Naive B cell (primary cell): ENCODE measurements at places on chromosomes 11 and 22.
A peak's percentile ranks its signal among the peaks of the same experiment; 100 is the strongest.

DNA sequence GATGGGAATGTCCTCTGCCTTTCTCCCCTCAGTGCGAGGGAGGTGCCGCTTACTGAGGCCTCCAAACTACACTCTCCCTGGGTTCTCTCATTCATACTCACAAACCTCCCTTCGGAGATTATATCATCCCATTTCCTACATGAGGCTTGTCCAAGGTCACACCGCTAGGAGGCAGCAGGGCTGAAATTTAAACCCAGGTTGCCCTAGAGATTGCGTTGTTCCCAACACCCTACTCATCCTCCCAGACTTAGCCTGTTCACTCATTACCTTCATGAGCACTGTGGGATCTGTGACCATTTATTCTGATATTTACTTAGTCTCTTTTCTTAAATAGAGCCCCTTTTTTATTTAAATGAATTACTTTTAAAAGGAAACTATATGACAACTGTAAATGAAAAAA lies 31.1 kb downstream of the SDHAF2 start:
- H3K27me3 ChIP-seq = no peaks in the 10 kb centered on the region
- peaks cover 11% of the 10 kb centered on the region for H3K36me3 ChIP-seq
- no peak for DNase-seq
- H3K27ac ChIP-seq = peak overlapping the region; percentile 9

DNA sequence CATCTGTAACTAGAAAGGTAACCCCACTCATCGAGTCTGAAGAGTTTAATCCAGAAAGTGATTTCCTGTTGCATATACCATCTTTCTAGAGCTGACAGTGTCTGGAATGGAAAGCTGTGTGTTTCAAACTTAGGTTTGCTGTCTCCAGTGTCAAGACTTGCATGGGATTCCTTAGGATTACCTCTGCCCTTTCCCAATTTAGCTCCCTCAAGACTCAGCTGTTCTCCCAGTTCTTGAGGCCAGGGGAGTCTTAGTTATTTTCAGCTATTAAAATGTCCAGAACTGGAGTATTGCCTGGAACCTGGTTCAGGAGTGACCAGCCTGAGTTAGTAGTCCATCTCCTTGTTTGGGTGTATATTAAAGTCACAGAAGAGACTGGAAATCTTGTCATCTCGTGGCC lies 25.0 kb upstream of the LDHA start:
- H3K4me3 ChIP-seq = no peak overlapping the region
- no peak overlapping the region for H3K27ac ChIP-seq
- no peaks in the 10 kb centered on the region for H3K4me1 ChIP-seq
- no peaks in the 10 kb centered on the region for H3K27me3 ChIP-seq

DNA sequence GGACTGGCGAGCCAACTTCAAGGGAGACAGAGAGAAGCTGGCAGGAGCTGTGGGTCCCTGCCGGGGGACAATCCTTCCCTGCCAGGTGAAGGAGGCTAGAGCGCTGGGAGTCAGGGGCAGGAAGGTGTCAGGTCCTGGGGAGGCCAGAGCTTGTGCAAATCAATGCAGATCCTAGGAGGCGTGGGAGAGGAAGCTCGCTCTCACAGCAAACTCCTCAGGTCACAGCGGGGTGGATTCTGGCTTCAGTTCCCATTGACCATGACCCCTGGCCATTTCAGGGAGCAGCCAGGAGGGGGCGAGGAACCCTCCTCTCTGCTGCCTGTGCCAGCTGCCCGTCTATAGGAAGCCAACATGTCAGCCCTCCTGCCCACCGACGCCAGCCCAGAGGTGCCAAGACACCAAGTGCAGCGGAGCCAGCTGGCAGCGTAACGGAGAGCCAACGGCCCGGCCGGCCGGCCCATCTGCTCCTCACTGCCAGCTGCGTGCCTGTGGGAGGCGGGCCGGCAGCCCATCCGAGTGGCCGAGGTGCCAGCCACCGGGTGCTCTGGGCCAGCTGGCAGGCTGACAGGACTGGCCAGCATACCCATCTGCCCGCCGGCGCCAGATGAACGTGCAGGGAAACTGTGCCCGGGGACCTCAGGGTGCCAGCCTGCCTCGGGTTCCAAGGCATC lies 374.8 kb downstream of the MIAT start:
- peaks cover 21% of the 10 kb centered on the region for H3K27me3 ChIP-seq
- H3K27ac ChIP-seq = no peak overlapping the region
- H3K36me3 ChIP-seq = no peaks in the 10 kb centered on the region
- DNase-seq = no peak

DNA sequence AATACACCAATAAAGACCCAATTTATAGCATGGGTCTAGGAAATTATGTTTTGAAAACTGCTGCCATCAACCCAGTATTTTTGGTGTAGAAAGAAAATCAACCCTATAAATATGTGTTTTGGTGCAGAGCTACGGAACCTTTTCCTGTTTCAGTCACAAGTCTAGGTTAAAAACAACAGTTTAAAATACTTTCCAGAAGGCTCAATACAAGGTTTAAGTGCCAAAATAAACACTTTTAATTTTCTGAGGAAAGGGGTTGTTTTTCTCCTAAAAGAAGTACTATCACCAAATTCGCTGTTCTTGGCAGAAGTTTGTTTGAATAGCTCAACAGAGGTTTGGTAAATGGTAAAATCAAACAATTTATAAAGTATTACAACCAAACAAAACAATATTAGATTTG lies 201.3 kb downstream of the TMEM135 start:
- DNase-seq = no peak
- no peak overlapping the region for H3K4me3 ChIP-seq
- H3K27me3 ChIP-seq = no peaks in the 10 kb centered on the region
- H3K36me3 ChIP-seq = peaks cover 7% of the 10 kb centered on the region
- H3K4me1 ChIP-seq = no peaks in the 10 kb centered on the region

DNA sequence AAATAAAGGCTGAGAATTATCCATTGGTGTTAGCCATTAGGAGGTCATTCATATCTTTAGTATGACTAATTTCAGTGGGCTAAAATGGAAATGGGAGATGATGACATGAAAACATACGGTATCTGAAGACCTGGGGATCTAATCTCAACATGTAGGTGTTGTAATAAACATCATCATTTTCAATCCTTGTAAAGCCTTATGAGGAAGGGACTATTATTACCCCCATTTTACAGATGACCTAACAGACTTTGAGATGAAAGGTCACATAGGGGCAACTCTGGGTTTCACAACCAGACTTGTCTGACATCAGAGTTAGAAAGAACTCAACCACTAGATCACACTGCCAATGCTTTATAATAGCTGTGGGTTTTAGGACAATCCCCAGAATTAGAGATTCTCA lies 34.8 kb upstream of the TMEM135 start:
- H3K4me3 ChIP-seq = no peak overlapping the region
- H3K27me3 ChIP-seq = peaks cover 14% of the 10 kb centered on the region
- DNase-seq = no peak
- no peaks in the 10 kb centered on the region for H3K4me1 ChIP-seq

DNA sequence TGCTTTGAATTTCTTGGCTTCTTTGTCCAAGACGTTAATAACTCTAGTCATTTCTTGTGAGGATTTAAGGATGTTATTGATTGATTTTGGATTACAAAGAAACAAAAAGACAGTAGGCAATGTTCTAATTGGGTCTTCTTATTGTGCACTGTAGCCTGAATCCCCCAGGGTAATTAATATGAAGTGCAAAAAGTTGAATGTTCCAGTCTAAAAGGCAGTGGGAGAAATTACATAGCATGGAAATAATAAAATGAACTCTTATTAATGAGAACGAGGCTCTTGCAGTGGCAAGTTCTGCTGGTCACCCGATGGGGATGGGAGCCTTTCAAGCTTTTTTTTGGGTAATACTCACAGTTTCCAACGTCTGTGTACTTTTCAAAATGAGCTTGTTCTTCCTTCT lies 45.6 kb downstream of the UBASH3B start:
- no peaks in the 10 kb centered on the region for H3K27me3 ChIP-seq
- H3K27ac ChIP-seq = no peak overlapping the region
- DNase-seq = no peak
- no peaks in the 10 kb centered on the region for H3K36me3 ChIP-seq

- no peak overlapping the region for H3K4me3 ChIP-seq
- no peaks in the 10 kb centered on the region for H3K36me3 ChIP-seq
- peaks cover 46% of the 10 kb centered on the region for H3K27me3 ChIP-seq
- H3K27ac ChIP-seq = peak overlapping the region; percentile 17
Observed at GRCh38 chr22:24744638-24745037, 29.9 kb downstream of the PIWIL3 start.
